ENCODE measurements at places on chromosomes 1 and 21. TPM values are rescaled to one million over a fixed set of nuclear protein-coding genes. Genes with fewer than 3 reads are reported as not detected.

DNA sequence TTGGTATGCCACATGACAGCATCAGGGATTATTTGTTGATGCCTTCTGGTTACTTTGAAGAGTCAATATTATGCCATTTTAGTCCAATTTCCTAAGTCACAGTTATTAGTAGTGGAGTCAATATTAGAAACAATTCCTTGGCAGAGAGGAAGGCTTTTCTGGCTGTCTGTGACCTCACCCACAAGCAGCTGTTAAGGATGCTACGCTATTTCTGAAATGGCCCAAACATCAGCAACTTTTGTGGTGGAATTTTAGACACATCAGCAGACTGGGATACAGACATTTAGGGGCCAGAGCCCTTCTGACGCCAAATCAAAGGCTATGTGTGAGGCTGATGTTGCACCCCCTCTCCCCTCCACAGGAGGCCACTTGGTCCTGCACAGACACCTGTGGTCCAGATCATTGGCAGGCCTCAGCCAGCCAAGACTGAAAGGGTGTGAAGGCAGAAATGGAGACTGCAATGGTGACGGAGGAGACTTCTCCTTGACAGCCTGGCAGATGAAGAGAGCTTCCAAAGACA is 9.2 kb upstream of the RXRG start:
- no peaks in the 10 kb centered on the region for H3K36me3 ChIP-seq
- H3K4me3 ChIP-seq: no peak overlapping the region
- H3K4me1 ChIP-seq: no peaks in the 10 kb centered on the region

GRCh38 chr21:31897311-31897710 is 24.5 kb downstream of the HUNK start:
- peaks cover 5% of the 10 kb centered on the region for H3K27me3 ChIP-seq
- H3K4me1 ChIP-seq: peaks cover 4% of the 10 kb centered on the region
- no peaks in the 10 kb centered on the region for H3K36me3 ChIP-seq
- no peak overlapping the region for H3K4me3 ChIP-seq
- no peak overlapping the region for H3K27ac ChIP-seq

- no peak overlapping the region for H3K27ac ChIP-seq
- peaks cover 21% of the 10 kb centered on the region for H3K27me3 ChIP-seq
- H3K4me3 ChIP-seq: no peak overlapping the region
- H3K4me1 ChIP-seq: no peaks in the 10 kb centered on the region
- no peak for DNase-seq
These were observed 9.4 kb downstream of the OR6K3 start for GRCh38 chr1:158711098-158711497.

GRCh38 chr1:13600762-13601453 is 17.3 kb downstream of the PDPN start:
- no peak for DNase-seq
- no peaks in the 10 kb centered on the region for H3K36me3 ChIP-seq
- H3K4me1 ChIP-seq: no peaks in the 10 kb centered on the region

GRCh38 chr21:37181059-37181458 is 86.1 kb downstream of the VPS26C start:
- H3K27me3 ChIP-seq: no peaks in the 10 kb centered on the region
- H3K36me3 ChIP-seq: peaks cover 40% of the 10 kb centered on the region
- H3K4me3 ChIP-seq: no peak overlapping the region
- H3K4me1 ChIP-seq: peaks cover 6% of the 10 kb centered on the region
- no peak overlapping the region for H3K27ac ChIP-seq
- DNase-seq: no peak

- H3K4me1 ChIP-seq: no peaks in the 10 kb centered on the region
- H3K27ac ChIP-seq: no peak overlapping the region
- no peaks in the 10 kb centered on the region for H3K36me3 ChIP-seq
- peaks cover 5% of the 10 kb centered on the region for H3K27me3 ChIP-seq
- no peak for DNase-seq
These were observed 55.1 kb downstream of the KIF26B start for GRCh38 chr1:245209658-245210435.

Gene FAM72C
- total RNA-seq: 8.0 TPM
